ENCODE measurements at places on chromosomes 7 and 10. TPM values are rescaled to one million over a fixed set of nuclear protein-coding genes. Genes with fewer than 3 reads are reported as not detected.

GRCh38 chr7:81210137-81211064 is 291.6 kb upstream of the SEMA3C start:
- H3K4me3 ChIP-seq = no peak overlapping the region
- H3K27me3 ChIP-seq = no peaks in the 10 kb centered on the region
- no peaks in the 10 kb centered on the region for H3K4me1 ChIP-seq

- no peak overlapping the region for H3K27ac ChIP-seq
- no peak overlapping the region for H3K4me3 ChIP-seq
- no peaks in the 10 kb centered on the region for H3K36me3 ChIP-seq
Observed at GRCh38 chr7:129635300-129636029, 23.9 kb downstream of the NRF1 start.

DNA sequence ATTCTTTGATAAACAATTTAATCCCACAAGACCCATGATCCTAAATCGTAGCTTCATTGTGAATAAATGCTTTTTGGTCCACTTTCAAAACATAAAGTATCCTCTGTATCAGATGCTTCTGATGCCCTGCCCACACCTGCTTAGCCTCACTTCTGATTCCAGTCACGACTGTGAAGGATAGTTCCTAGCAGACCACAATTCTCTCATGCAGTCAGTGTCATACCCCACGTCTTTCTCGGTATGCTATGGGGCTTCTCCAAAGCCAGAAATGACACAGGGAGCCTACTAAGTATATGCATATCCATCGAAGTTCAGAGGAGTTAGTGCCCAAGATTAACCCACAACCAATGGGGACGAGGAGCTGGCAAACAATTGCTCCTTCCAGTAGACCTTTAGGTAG is 27.6 kb upstream of the CTNNA3 start:
- DNase-seq = no peak
- no peaks in the 10 kb centered on the region for H3K27me3 ChIP-seq
- no peak overlapping the region for H3K4me3 ChIP-seq
- H3K36me3 ChIP-seq = no peaks in the 10 kb centered on the region

- no peaks in the 10 kb centered on the region for H3K27me3 ChIP-seq
- H3K4me3 ChIP-seq = no peak overlapping the region
Observed at GRCh38 chr7:137658190-137658900, 188.4 kb downstream of the DGKI start.

DNA sequence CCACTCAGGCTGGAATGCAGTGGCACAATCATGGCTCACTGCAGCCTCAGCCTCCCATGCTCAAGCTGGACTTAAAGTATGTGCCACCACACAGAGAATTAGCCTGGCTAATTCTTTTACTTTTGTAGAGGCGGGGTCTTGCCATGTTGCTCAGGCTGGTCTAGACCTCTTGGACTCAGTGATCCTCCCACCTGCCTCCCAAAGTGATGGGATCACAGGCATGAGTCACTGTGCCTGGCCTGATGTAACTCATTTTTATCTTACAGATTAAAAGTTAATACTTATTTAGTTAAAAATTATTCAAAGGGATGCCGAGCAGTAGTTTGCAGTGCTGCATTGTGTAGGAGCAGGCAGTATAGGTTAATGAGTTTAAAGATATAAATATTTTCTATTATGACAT is 12.6 kb upstream of the PLXDC2 start:
- no peaks in the 10 kb centered on the region for H3K4me1 ChIP-seq
- no peak for DNase-seq
- H3K4me3 ChIP-seq = no peak overlapping the region

GRCh38 chr10:75435291-75435690 is 3.9 kb downstream of the LRMDA start:
- no peak overlapping the region for H3K27ac ChIP-seq
- peaks cover 2% of the 10 kb centered on the region for H3K4me1 ChIP-seq
- DNase-seq = no peak
- H3K36me3 ChIP-seq = no peaks in the 10 kb centered on the region
- no peak overlapping the region for H3K4me3 ChIP-seq

GRCh38 chr10:132272231-132272971 is 35.3 kb downstream of the STK32C start:
- no peaks in the 10 kb centered on the region for H3K27me3 ChIP-seq
- no peaks in the 10 kb centered on the region for H3K36me3 ChIP-seq
- H3K4me3 ChIP-seq = no peak overlapping the region
- H3K4me1 ChIP-seq = no peaks in the 10 kb centered on the region
- H3K27ac ChIP-seq = no peak overlapping the region
- DNase-seq = peak; percentile 36

DNA sequence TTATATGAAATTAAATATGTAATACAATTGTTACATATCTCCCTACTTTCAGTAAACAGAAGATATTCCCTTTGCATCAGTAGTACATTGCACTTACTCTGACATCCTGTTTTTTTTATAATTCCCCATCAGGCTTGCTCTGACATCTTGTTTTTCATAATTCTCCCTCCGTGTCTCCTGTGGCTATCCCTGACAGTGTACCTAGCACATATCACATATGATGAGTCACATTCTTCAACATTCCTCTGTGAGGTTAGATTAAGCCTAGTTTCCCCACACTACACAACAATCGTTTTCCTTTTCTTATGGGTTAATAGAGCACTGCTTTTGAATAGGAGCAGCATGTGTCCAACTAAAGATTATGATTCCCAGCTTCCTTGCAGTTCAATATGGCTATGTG is 250.6 kb upstream of the NPVF start:
- H3K36me3 ChIP-seq = no peaks in the 10 kb centered on the region
- no peak for DNase-seq
- no peaks in the 10 kb centered on the region for H3K27me3 ChIP-seq

GRCh38 chr7:30561389-30561788 is 33.3 kb upstream of the GARS1 start:
- no peak overlapping the region for H3K4me3 ChIP-seq
- no peaks in the 10 kb centered on the region for H3K36me3 ChIP-seq
- H3K27ac ChIP-seq = no peak overlapping the region
- H3K27me3 ChIP-seq = no peaks in the 10 kb centered on the region
- no peak for DNase-seq

- H3K36me3 ChIP-seq = no peaks in the 10 kb centered on the region
- H3K27me3 ChIP-seq = no peaks in the 10 kb centered on the region
- no peaks in the 10 kb centered on the region for H3K4me1 ChIP-seq
- H3K4me3 ChIP-seq = peak overlapping the region; percentile 53
- no peak for DNase-seq
Observed at GRCh38 chr10:22324893-22325271, 4.0 kb downstream of the BMI1 start.

DNA sequence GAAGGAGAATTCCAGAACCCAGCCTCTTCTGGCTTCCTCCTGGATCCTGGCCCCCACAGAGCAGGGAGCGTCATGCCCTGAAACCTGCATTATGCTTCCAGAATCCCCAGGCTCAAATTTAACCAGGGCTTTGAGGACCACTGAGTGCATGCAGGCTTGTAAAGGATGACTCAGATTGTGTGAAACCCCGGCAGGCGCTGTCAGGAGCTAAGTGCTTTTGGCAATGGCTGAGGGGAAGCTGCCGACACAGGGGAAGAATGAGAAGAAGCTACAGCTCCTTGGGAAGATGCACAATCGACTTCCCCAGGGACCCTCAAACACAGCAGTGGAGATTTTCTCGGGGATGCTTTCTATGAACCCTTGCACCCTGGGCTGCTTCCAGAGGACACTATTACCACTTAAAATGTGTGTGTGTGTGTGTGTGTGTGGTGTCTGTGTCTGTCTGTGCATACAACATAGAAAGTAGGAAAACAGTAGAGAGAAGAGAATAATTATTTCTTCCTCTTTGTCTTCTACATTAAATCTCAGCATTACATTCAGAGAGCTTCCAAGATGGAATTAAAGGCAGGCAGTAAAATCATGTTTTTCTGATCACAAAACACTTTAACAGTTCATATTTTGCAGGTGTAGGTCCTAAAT is 183.5 kb upstream of the INHBA start:
- H3K36me3 ChIP-seq = no peaks in the 10 kb centered on the region
- peak overlapping the region; percentile 54 for H3K27ac ChIP-seq
- H3K27me3 ChIP-seq = no peaks in the 10 kb centered on the region
- no peaks in the 10 kb centered on the region for H3K4me1 ChIP-seq
- peak; percentile 73 for DNase-seq
- no peak overlapping the region for H3K4me3 ChIP-seq

- no peak for DNase-seq
- H3K36me3 ChIP-seq = no peaks in the 10 kb centered on the region
- H3K27me3 ChIP-seq = no peaks in the 10 kb centered on the region
Observed at GRCh38 chr10:62498271-62498670, 124.1 kb downstream of the ZNF365 start.

GRCh38 chr10:4663162-4663992 is 162.6 kb upstream of the AKR1E2 start:
- H3K4me1 ChIP-seq = no peaks in the 10 kb centered on the region
- H3K4me3 ChIP-seq = no peak overlapping the region
- H3K36me3 ChIP-seq = no peaks in the 10 kb centered on the region

DNA sequence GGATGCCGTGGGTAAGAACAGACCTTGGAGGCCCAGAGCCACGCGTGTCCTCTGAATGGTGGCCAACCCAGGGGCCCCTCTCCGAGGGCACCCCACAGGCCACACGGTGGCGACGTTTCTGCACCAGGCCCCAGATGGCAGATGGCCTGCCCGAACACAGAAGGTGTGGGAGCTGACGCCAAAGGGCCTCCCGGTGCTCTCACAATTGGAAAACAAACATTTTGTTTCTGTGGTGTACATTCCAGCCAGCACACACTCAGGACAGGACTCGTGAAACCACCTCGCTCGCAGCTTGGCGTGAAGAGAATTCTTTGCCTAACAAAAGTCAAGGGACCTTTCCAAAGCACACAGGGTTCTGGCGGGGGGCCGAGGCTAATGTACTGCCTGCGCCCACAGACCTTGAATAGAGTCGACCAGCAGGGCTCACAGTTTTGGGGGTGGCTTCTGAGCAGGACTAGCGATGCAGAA is 112.1 kb downstream of the FAM53B start:
- H3K27me3 ChIP-seq = no peaks in the 10 kb centered on the region
- H3K27ac ChIP-seq = peak overlapping the region; percentile 31
- no peak overlapping the region for H3K4me3 ChIP-seq
- DNase-seq = peak; percentile 61
- no peaks in the 10 kb centered on the region for H3K36me3 ChIP-seq

DNA sequence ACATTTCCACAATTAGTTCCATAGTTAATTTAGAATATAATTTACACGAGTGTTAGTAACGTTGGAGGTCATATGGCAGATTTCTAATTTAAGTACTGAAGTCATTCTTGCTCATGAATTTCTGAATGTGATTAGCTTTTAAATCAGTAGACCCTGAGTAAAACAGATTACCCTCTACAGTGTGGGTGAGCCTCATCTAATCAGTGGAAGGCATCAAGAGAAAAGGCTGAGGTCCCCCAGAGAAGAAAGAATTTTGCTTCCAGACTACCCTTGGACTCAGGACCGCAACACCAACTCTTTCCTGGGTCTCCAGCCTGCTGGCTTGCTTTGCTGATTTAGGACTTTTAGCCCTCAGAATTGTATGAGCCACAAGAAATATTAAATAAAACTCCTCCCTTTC is 33.2 kb downstream of the IFT22 start:
- H3K27me3 ChIP-seq = peaks cover 4% of the 10 kb centered on the region
- H3K4me1 ChIP-seq = no peaks in the 10 kb centered on the region
- no peak overlapping the region for H3K4me3 ChIP-seq
- DNase-seq = no peak

- no peak overlapping the region for H3K4me3 ChIP-seq
- DNase-seq = no peak
- no peak overlapping the region for H3K27ac ChIP-seq
- no peaks in the 10 kb centered on the region for H3K27me3 ChIP-seq
Observed at GRCh38 chr10:99852481-99853213, 70.2 kb downstream of the ABCC2 start.

DNA sequence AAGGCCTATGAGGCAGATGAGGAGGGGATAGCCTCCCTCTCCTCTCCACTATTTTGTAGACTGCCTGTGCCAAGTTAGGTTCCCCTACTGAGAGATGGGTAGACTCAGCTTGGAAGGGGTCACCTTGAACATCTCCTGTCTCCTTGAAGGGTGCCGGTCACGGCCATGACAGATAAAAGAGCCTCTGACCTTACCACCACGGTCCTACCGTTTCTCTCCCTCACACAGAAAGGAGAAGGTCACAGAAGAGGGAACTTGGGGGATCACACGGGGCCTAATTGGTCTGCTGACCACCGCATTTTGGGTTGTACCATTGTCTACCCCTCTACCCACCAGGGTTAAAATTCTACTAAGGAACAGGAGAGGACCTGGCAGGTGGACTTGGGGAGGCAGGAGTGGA is 17.0 kb downstream of the PRSS2 start:
- no peak overlapping the region for H3K27ac ChIP-seq
- H3K4me3 ChIP-seq = no peak overlapping the region
- H3K36me3 ChIP-seq = no peaks in the 10 kb centered on the region
- H3K27me3 ChIP-seq = no peaks in the 10 kb centered on the region

GRCh38 chr7:137454246-137454724 is 110.8 kb upstream of the PTN start:
- no peaks in the 10 kb centered on the region for H3K4me1 ChIP-seq
- no peak overlapping the region for H3K4me3 ChIP-seq
- H3K27me3 ChIP-seq = no peaks in the 10 kb centered on the region
- no peaks in the 10 kb centered on the region for H3K36me3 ChIP-seq
- no peak for DNase-seq

DNA sequence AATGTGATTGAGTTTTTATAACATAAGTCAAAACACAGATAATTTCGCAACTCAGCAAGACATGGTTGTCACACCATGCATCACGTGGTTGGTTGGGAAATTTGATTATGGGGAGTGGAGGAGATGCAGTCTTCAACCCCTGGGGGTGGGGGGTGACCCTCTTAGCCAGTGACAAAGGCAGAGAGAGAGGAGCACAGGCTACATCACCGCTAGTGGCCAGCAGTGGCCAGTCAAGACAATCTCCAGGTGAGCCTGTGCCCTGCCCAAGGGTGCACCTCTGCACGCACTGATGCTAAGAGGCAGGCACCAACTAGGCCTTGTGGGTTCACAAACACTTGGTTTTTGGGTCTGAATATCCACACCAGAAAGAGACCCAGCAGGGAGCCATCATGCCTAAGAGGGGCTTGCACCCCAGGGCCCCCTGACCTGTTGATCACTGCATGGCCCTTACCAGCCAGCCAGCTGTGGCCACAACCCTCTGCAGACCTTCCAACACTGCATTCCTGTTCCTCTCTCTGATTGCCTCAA is 244.4 kb downstream of the FANK1 start:
- no peaks in the 10 kb centered on the region for H3K36me3 ChIP-seq
- no peak for DNase-seq
- no peaks in the 10 kb centered on the region for H3K27me3 ChIP-seq

DNA sequence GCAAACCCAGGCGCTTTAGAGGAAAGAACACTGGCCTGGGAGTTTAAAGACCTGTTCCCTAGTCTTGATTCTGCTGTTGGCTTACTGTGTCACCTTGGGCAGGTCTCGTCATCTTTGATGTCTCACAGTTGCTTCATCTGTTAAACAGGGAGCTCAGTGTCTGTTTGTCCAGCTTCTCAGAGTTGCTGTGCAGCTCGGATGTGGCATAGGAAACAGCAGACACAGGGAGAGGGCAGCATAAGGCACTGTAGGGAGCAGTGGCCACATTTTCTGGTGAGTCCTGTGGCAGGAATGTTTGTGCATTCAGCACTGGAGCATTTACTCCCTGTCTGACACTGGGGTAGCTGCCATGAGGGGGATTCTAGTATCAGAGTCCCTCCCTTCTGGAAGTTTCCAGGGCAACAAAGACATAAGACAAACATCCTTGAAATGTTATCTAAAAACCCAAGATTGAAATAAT is 2.0 kb downstream of the REPIN1 start:
- H3K4me1 ChIP-seq = peaks cover 10% of the 10 kb centered on the region
- H3K36me3 ChIP-seq = no peaks in the 10 kb centered on the region
- no peaks in the 10 kb centered on the region for H3K27me3 ChIP-seq
- H3K4me3 ChIP-seq = no peak overlapping the region
- no peak overlapping the region for H3K27ac ChIP-seq

SUN3 gene
- not detected for total RNA-seq

PRKG1 gene
- total RNA-seq = 66.9 TPM

EFCAB10 gene
- 2.6 TPM for total RNA-seq

AGR3 gene
- total RNA-seq = 9.1 TPM

PNLIPRP1 gene
- not detected for total RNA-seq

PSD gene
- 31.3 TPM for total RNA-seq

OPN4 gene
- not detected for total RNA-seq
